Epithelial cell of umbilical artery (primary cell): ENCODE measurements at places on chromosomes 6 and 20. TPM values are rescaled to one million over a fixed set of nuclear protein-coding genes. Genes with fewer than 3 reads are reported as not detected.

PRL gene
- not detected in 2 replicates for total RNA-seq

IL20RA gene
- not detected in 2 replicates for total RNA-seq

KCNK16 gene
- not detected in 2 replicates for total RNA-seq

RNF39 gene
- not detected in 2 replicates for total RNA-seq

SMOC2 gene
- total RNA-seq = not detected in 2 replicates

WFDC2 gene
- not detected in 2 replicates for total RNA-seq

CLPSL1 gene
- total RNA-seq = not detected in 2 replicates

CASS4 gene
- not detected in 2 replicates for total RNA-seq

PM20D2 gene
- 7.8 and 12.9 TPM in 2 replicates for total RNA-seq

OPRM1 gene
- total RNA-seq = not detected in 2 replicates
